ENCODE measurements at places on chromosomes 6 and 20.

DNA sequence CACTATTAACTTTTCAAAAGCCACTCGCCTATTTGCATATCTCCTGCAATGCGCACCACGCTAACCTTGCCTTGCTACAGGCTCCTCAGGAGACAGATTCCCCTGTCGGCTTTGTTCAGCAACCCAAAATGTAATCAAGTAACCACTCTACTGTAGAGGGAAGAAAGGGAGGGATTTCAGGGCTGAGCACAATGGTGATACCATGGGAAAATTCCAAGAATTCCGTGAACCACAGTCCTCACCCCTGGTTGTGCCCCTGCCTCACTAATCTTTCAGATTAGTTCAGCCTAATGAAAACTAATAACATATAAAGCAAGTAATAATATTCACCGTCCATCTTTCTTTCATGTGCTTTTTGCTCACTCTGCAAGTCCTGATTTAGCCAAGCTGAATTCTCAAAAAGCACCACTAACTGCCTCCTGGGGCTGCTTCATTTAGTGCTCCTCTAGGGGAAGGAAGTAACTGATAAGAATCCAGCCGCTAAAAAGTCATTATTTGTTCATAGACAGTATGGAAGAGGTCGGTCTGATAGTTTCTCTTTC lies 6.6 kb downstream of the CITED2 start:
- no peak for DNase-seq

DNA sequence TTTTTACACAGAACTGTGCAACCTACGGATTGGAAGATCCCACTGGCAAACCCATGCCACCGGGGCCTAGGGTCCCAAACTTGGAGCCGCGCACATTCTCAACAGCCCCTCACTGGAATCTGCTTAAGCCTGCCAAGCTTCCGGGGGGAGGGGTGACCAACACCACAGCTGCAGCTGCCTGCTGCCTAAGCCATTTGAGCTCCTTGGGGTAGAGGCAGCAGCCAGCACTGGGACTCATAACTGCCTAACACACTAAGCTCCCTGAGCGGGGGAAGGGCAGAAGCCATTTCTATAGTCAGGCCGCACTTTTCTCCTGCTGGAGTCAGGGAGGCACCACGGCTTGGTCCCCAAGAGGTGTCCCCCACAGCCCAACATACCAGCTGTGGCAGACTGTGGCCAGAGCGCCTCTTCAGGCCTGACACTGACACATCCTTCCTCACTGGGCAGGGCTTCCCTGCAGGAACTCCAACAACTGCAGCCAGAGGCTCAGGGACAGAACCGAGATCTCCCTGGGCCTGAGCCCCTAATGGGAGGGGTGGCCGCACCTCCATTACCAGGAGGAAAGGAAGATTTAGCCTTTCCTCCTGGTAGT lies 270.3 kb upstream of the ECI2 start:
- no peak for DNase-seq

DNA sequence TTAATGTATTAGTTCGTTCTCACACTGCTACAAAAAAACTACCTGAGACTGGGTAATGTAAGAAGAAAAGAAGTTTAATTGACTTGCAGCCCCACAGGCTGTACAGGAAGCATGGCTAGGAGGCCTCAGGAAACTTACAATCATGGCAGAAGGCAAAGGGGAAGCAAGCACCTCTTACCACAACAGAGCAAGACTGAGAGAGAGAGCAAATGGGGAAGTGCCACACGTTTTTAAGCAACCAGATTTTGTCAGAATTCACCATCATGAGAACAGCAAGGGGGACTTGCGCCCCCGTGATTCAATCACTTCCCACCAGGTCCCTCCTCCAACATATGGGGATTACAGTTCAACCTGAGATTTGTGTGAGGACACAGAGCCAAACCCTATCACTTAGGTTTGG lies 70.8 kb upstream of the SRSF6 start:
- no peak for DNase-seq

GRCh38 chr20:57195469-57196100 lies 70.9 kb downstream of the BMP7 start:
- DNase-seq, result no peak

- no peak for DNase-seq
Measured at GRCh38 chr20:1734269-1734858, 76.8 kb upstream of the SIRPG start.

DNA sequence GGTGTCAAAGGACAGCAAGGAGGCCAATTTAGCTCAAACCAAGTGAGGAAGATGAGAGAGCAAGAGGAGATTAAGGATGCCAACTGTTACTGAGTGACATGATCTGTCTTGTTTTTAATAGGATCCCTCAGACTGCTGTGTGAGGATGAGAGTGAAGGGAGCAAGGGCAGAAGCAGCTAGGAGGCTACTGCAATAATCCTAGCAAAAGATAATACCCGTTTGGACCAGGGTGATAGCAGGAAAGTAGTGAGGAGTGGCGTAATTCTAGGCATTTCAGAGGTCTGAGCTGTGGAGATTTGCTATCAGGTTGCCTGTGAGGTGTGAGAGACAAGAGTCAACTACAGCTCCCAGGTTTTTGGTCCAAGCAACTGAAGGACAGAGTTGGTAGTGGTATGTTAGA lies 14.7 kb downstream of the UBE2V1 start:
- DNase-seq, result no peak

GRCh38 chr20:21874127-21874526 lies 168.7 kb downstream of the PAX1 start:
- no peak for DNase-seq

- no peak for DNase-seq
Measured at GRCh38 chr6:83433177-83433576, 2.3 kb upstream of the ME1 start.

GRCh38 chr6:7909323-7910276 lies 988 bp downstream of the TXNDC5 start:
- DNase-seq, result no peak

- DNase-seq, result no peak
Measured at GRCh38 chr6:16413399-16413798, 175.0 kb downstream of the GMPR start.

DNA sequence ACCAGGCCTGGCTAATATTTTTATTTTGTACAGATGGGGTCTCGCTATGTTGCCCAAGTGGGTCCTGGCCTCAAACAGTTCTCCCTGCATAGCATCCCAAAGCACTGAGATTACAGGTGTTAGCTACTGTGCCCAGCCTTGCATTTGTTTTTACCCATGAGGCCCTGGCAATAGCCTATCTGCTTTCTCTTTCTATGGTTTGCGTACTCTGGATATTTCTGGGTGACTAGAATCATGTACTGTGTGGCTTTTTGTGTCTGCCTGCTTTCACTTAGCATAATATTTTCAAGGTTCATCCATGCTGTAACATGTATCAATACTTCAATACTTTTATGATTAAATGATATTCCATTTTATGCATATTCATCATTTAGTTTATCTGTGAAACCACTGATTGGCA lies 451.7 kb downstream of the GRIK2 start:
- DNase-seq, result no peak

DNA sequence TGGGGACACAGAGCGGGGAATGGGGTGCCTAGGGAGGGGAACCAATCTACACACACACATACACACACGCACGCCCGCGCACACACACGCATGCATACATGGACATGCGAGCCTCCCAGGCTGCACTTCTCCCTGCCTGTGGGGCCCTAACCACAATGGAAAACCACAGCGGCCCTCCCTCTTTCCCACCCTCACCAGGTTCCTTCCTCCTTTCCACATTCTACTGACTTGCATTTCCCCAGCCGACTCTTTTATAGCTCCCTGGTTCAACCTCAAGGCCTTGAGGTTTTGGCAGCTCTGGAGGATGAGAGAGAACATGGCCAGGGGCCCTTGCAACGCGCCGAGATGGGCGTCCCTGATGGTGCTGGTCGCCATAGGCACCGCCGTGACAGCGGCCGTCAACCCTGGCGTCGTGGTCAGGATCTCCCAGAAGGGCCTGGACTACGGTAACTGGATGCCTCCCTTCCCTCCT lies at the start of gene BPI:
Gene BPI, plus strand, starts transcription at position 249 of the 472 bp plus-strand sequence. Its CDS starts 68 bp downstream, at position 317.
- DNase-seq, result no peak

- DNase-seq, result no peak
Measured at GRCh38 chr6:137978252-137978896, 111.3 kb downstream of the TNFAIP3 start.

GRCh38 chr6:91149956-91150705 lies 563.3 kb upstream of the MAP3K7 start:
- DNase-seq, result no peak

- DNase-seq, result no peak
Measured at GRCh38 chr6:73657201-73657600, 3.4 kb upstream of the SLC17A5 start.

DNA sequence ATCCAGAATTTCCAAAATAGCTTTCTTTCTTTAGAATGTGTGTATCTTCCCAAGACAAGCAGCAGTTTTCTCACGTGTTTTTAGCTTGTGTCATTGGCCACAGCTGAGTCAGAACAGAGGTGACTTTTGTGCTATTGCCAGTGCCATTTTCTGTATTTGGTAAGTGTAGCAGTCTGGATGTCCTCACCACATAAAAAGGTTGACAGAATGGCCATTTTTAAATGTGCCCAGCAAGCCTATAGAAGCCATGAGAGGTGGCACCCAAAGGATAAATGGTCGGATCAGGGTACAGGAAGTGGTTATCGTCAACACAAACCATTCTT lies 269.5 kb upstream of the HSF2 start:
- DNase-seq, result no peak

DNA sequence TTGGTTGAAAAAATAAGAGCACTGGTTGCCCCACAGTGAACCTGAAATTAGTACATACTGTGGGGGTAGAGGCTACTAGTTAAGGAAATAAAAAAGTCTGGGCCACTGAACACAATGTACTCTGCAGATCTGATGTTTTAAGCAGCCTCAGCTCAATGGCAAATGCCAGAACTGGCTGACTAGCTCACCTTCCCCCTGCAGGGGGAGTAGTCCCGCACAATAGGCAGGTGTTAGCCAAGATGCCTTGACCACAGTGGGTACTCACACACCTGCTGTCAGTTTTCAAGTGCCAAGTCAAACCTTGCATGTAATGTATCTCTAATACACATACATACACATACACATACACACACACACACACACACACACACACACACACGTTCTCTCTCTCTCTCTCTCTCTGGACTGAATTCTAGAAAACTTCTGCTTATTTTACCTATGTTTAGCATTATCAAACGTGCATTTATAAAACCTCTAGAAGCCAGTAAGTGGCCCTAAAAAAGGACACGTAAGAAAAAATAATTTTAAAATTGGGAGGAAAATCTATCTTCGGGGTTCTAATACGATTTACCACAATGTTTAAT lies 36.1 kb downstream of the GMDS start:
- DNase-seq, result no peak

DNA sequence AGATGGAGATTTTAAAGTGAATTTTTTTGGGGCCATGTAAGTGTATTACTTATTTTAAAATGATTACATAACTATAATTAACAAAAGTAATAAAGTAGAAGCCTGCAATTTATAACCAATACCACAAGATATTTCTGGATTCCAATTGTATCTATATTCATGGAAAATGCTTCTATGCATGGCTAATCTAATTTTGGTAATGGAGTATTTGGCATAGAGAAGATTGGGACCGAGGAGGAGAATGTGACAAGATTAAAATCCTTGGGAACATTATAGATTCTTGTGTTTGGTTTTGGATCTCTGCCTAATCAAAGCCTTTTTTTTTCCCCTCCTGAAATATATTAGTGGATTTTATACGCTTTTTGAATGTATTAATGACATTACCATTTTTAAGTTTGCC lies 12.9 kb upstream of the TMX4 start:
- DNase-seq, result no peak

DNA sequence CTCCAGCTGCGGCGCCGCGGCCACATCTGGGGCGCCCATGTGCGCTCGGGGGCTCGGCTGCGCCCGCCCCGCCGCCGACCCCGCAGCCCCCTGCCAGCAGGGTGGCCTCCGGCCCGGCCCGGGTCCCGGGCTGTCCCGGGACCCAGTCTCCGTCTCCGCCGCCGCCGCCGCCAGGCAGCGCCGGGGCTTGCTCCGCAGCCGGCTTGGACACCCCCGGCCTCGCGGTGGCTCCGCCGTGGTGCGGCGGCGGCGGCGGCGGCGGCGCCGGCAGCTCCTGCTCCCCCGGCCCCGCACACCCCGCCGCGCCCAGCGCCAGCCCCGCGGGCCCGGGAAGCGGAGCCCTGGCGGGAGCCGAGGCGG lies 219 bp downstream of the ISM1 start:
- DNase-seq, result no peak

DNA sequence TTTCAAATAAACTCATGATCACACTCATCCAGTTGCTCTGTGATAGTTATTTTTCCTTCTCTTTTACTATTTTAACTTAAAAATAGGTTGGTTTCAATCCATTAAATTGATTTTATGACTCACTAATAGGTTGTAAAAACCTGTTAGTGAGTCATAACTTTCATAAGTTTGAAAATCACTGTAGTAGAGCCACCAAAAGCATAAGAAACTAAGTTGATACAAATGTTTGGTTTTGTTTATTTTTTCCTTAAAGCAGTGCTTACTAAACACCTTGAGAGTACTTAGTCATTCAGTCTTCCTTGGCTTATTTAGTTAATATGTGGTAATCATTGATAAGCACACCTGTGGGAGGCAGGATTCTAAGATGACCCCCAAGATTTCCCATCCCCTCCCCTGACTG lies 312.1 kb upstream of the MAN1A1 start:
- no peak for DNase-seq

DNA sequence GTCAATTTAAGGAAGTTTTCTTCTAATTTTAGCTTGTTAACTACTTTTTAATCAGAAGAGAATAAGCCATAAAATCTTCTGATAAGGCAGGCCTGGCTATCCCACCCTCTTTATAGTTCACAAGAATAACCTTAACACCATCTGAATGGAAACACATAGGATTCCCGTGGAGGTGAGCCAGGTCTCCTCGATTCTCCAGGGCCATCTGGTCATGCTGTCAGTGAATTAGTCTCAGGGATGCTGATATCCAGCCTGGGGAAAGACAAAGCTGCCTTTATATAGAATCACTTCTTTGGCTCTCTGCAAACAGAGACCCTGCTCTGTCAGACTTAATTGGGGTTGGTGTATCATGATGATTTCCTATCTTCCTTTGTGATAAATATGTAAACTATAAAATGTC lies 30.1 kb upstream of the TAGAP start:
- no peak for DNase-seq

GRCh38 chr20:11057624-11058023 lies 383.8 kb upstream of the JAG1 start:
- no peak for DNase-seq

GRCh38 chr20:48886194-48886593 lies 35.3 kb upstream of the ARFGEF2 start:
- no peak for DNase-seq

DNA sequence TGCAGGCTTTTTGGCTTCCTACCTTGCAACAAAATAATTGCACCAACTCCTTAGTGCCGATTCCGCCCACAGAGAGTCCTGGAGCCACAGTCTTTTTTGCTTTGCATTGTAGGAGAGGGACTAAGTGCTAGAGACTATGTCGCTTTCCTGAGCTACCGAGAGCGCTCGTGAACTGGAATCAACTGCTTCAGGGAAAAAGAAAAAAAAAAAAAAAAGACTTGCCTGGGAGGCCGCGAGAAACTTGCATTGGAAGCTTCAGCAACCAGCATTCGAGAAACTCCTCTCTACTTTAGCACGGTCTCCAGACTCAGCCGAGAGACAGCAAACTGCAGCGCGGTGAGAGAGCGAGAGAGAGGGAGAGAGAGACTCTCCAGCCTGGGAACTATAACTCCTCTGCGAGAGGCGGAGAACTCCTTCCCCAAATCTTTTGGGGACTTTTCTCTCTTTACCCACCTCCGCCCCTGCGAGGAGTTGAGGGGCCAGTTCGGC lies 420 bp downstream of the SOX4 start:
- DNase-seq, result no peak

- no peak for DNase-seq
Measured at GRCh38 chr6:162708971-162709370, 18.6 kb downstream of the PRKN start.

Measured in right atrium auricular region (tissue), 2 donors.